Cerebellar nuclear complex (tissue), 1 donor: ENCODE measurements at places on chromosomes 13 and 19.

DNA sequence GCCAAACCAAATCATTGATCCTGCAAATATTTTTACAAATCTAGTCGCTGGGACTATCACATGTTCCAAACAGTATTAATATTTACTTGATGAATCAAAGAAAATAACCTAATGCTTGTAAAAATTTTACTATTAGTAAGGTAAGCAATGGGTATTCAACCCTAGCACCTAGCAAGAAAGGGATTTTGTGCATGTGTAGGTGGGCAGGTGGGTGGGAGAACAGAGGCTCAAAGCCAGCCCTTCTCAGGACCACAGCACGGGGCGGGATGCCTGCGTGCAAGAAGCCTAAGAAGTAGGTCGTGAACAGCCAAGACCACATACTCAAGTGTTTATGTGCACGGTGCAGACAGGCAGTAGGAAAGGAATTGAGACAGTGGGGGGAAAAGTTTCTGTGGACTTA, 26.6 kb downstream of the DOCK9 start:
- no peak for DNase-seq

DNA sequence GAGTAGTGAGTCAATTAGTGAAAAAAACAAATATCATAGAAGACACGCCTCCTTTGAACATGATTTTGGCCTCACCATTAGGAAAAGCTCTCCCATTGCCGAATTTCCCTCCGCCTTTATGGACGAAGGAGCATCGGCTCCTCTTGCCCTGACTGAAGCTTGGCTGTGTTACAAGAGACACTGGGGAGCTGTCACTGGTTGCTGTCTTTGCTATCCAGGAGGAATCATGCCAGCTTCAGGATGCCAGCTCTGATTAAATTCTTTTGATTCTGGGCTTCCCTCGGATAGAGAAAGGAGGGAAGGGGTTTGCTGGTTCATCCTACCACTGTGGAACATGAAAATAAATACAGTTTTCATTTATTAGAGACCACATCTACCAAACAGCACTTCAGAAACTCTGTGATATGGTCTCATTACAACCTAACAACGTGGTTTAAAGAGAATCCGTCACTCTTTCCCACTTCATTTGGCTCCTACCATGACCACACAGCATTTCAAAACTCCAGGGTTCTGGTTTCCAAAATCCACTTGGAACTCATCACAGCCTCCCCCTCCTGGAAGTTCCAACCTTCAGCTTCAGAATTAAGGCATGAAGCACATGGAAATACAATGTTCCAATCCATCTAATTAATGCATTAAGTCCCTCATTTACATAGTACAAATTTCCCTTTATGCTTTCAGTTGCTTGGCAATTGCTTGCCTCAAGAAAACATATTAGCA, 446.0 kb downstream of the EFNB2 start:
- peak; percentile 58 for DNase-seq

- DNase-seq, result no peak
Observed at GRCh38 chr13:112434937-112435523, 58.9 kb downstream of the SPACA7 start.

GRCh38 chr13:97798836-97799235, 154.6 kb upstream of the IPO5 start:
- no peak for DNase-seq

GRCh38 chr19:40612831-40613689, 11.9 kb downstream of the LTBP4 start:
- DNase-seq, result no peak

GRCh38 chr19:1177322-1178114, 3.5 kb upstream of the SBNO2 start:
- DNase-seq, result no peak

DNA sequence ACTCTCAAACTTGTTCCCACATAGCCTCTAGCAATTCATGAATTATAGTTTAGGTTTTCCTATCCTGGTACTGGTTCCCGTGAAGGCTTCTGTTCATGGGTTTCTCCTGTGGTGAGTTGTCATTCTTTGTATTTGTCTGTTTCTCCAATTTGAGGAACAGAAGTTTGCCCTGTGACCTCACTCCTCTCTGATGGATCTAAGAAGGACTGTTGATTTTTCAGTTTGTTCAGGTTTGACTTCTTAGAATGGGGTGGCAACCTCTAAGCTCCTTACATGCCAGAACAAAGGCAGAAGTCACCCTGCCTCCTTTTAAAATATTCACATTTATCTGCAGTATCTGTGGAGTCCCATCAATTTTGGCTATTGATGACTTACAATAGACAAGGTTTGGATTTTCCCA, 354.0 kb downstream of the SPRY2 start:
- DNase-seq, result no peak
